Upper lobe of left lung (tissue), 6 donors: ENCODE measurements at places on chromosomes 7 and 10. TPM values are rescaled to one million over a fixed set of nuclear protein-coding genes. Genes with fewer than 3 reads are reported as not detected.

The GCK gene
- total RNA-seq: 0.17 TPM

The RBM20 gene
- total RNA-seq: 0.11 TPM

The KLF14 gene
- total RNA-seq: 0.15 TPM

The ABCA13 gene
- total RNA-seq: 1.9 TPM

The CHST3 gene
- total RNA-seq: 7.0 TPM

The NPSR1 gene
- not detected for total RNA-seq

The HDAC9 gene
- 14.2 TPM for total RNA-seq

The C10orf143 gene
- total RNA-seq: 5.4 TPM

The BNIP3 gene
- 76.5 TPM for total RNA-seq

The ERVW-1 gene
- not detected for total RNA-seq

The CYP2W1 gene
- not detected for total RNA-seq

DNA sequence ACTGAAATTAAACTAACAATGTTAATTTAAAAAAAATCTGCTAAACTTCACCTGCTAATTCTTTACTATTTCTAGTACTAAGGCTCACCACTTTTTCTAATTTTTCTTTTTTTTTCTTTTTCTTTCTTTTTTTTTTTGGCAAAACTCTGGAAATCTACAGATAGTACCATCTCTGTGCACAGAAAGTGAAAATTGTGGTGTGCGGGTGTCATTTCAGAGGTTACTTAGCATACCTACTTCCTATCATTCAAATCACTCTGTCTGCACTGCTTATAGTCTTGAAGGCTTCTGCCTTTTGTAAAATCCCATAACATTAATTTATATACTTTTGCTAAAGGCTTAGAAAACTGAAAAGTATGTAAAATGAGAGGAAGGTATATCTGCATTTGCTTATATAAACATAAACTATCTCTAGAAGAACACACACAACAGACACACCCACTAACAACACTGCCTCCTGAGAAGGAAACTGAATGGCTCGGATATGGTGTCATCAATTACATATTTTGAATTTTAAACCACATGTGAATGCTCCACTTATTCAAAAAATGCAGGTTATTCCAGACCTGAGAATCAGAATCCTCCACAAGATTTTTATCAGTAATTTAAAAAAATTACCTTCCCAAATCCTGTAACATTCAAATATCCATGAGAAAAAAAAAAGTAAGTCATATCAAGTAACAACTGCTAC is 229.5 kb downstream of the PARD3 start:
- no peak for DNase-seq

- no peak for DNase-seq
These were observed 109.7 kb upstream of the NAMPT start for GRCh38 chr7:106394526-106394925.

- no peak for DNase-seq
These were observed 925 bp downstream of the H2AZ2 start for GRCh38 chr7:44846816-44847508.

DNA sequence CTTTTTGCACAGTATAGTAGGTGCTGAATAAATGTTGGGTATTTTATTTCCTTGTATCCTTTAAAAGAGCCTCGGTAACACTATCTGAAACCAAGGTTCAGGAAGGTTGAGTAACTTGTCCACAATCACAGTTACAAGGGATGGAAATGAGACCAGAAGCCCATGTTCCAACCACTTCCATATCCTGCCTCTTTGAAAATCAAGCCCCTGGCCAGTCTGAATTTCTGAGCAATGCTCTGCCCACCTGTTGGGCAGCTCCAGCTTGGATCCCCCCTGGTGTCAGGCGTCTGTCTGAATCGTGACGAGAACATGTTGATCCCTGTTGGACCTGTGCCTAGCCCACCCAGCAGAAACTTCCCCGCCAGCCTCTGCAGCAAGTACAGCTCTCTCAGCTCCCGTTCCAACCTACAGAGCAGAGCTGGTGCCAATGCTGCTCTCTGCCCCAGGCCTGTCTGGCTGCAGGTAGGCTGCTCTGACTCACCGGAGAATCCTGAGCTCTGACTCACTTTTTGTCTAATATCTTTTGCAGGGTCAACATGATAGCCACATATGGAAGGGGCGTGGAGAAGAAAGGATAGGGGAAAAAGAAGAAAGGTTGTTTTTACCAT is 595.5 kb downstream of the INHBA start:
- DNase-seq: no peak

DNA sequence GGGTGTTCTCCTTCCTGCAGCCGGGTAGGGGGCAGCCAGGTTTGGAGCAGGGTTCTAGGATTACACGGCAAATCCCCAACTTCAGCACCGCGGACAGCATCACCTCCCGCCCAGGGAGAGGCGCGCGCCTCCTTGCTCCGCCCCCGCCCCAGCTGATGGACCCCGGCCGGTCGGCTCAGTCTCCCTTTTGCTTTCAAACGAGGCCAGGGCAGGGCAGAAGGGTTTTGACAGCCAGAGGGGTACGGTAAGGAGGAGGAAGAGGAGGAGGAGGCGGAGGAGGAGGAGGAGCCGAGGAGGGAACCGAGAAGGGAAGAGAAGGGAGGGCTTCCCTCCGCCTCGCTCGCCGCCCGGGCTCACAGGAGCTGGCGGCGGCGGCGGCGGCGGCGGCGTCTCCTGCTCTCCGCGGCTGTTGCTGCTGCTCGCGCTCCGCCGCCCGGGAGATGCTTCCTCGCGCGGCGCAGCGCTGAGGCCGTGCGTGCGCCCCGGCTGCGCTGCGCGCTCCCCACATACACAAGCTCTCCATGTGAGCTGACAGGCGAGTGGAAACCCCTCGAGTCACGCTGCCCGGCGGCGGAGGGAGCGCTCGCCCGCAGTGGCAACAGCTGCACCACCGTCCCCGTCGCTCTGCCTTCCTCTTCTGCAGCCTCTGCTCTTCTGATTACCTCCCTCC is 615 bp upstream of the CNTNAP2 start:
- DNase-seq: peak; percentile 86

- no peak for DNase-seq
These were observed 35.5 kb downstream of the FRMPD2 start for GRCh38 chr10:48238826-48239520.

DNA sequence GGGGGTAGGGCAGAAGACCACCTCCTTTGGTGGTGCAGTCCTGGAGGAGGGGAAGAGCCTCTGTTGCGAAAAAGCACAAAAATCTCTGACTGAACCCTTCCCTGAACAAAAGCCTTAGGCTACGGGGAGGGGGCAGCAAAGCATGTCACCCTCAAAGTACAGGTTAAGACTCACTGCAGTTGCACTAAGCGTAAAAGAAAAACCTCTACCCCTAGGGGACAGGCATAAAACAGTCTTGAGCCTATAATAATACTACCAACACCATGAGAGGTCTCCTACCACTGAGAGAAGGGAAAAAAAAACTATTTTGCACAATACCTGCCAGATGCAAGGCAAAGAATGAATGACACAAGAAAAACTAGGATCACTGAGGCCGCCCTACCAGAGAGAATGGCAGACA is 17.3 kb downstream of the TNPO3 start:
- no peak for DNase-seq

DNA sequence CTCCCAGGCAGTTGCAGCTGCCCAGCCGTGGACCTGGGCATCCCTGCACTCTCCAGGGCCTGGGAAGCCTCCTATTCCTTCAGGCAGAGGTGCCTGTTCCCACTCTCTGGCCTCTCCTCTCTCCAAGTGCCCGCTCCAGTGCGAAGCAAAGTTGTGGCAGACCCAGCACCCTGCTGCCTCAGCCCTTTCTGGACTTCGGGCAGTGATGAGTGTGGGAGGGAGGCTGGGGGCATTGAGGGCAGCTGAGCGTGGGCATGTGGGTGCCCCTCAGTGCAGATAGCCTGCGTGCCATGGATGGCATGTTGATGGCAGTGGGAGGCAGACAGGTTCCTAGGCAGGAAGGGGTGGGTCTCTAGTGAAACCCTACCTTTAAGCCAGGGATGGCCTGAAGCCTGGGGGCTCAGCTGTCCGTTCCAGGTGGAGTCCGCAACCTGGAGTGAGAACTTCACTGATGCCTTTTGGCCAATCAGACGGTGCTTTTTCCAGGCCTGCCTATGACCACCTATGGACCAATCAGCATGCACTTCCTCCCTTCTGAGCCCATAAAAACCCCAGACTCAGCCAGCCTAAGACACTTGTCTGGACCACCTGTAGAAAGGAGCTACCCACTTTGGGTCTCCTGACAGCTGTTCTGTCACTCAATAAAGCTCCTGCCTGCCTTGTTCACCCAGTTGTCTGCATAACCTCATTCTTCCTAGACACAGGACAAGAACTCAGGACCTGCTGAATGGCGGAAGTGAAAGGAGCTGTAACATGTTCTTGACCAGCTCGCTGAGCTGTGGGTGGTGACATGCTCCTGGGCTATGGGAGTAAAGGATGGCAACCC is 26.1 kb downstream of the SVIL start:
- no peak for DNase-seq

GRCh38 chr10:526651-527312 is 162.7 kb downstream of the DIP2C start:
- peak; percentile 16 for DNase-seq

DNA sequence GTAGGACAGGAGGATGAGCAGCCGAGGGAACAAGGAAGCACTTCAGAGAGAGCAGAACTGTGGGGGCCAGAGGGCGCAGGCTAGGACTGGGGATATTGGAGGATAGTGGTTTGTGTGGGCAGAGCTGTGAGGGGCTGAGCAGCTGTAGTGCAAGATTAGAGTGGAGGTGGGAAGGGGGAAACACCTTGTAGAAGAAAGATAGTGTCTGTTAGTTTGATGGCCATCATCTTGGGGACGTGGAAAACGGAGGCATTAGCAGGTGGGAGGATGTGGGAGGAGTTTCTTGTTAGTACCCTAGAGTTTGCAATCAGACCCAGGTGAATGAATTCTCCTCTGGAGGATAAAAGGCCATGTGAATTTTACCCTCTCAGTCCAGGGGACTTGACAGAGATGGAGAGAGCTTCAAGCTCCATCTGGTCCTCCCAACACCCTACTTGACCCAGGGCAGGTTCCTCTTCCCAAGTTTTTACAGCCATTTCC is 34.0 kb downstream of the PRSS2 start:
- no peak for DNase-seq

DNA sequence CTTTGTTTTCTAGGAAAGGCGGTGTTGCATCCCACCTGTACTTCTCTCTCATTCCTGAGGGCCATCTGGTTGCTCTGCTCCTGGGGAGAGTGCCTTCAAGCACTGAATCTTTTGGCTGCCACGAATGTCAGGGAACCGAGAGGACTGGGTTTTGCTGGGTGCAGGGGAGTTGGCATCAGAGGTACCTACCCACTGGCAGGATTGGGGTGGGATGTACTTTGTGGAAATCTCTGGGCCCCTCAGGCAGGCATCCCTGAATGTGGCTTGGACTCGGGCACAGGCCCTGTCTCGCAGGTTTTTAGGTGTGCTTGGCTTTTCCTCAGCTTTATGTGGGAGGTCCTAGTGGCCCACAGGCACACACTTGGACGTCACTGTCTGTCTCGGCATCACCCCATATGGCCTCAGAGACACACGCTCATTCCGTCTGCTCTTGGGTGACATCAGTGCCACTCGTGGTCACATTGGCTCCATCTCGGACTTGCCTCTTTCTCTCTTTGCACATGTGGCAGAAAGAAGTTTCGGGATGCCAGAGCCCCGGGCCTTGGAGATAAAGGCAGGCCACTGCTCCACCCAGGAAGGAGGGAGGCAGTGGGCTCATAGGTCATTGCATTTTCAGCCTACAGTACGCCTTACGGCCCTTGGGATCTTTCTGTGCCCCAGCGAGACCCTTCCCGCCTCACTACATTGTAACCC is 325.6 kb downstream of the ZNF716 start:
- no peak for DNase-seq

DNA sequence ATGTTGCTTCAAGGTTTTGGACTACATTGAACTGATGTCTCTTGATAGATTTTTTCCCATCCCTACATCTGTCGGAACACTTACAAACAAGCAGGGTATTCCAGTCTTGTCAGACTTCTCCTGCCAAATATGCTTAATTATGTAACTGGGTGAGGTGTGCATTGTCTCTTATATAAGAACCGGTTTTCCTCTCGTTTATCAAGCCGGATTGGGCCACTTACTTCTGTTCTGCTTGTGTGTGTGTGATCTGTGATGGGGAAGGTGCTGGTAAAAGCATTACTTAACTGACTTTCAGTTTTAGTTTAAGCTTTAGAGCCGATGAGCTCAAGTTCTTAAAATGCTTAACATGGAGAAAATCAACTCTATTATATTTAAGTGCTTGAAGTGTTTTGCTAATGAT is 57.9 kb downstream of the OTUD1 start:
- DNase-seq: no peak

DNA sequence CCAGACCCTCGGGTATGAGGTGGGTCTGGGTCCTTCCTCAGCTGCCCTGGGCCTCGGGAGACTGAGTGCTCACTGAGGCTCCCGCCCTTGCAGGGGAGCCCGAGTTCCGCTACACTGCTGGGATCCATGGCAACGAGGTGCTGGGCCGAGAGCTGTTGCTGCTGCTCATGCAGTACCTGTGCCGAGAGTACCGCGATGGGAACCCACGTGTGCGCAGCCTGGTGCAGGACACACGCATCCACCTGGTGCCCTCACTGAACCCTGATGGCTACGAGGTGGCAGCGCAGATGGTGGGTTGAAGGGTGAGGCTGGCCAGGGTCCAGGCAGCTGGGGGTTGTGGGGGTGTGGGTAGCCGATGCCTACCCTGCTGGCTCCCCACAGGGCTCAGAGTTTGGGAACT is 7.6 kb downstream of the AEBP1 start:
- no peak for DNase-seq

DNA sequence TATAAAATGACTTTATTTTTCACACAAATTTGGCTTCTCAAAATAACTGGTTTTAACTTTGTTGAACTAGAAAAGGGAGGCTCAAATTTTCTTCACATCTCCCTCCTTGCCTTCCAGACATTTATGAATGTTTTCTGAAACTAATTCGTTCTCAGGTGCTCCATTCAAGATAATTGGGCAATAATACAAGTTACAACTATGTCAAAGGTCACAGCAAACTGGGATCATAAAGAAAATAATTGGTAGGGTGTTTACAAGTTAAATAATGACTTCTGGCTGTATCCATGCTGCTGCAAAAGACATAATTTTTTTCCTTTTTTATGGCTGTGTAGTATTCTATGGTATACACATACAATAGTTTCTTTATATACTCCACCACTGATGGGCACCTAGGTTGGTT is 75.3 kb downstream of the MINPP1 start:
- DNase-seq: no peak

GRCh38 chr7:32023376-32023775 is 46.8 kb downstream of the PDE1C start:
- no peak for DNase-seq
